GM12864 (cell line): ENCODE measurements at places on chromosomes 5 and 9.

DNA sequence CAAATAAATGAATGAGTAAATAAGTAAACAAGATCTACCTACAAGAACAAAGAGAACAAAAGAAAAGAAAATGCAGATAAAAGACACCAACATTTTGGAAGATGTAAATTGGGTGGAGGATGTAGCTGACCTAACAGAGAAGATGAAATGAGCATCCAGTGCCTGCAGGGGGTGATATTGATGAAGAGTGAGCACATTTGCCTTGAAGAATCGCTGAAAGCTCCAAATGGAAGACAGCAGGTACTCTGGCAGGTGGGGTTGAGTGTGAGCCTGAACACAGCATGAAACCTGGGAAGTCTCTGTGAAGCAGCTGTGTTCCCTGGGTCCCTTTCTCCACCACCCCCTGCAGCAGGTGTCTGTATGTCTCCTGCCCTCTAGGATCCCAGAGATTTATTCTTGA, 125.6 kb downstream of the NXNL2 start:
- no peak for DNase-seq

- no peak for DNase-seq
Observed at GRCh38 chr5:35743644-35744043, 113.0 kb upstream of the IL7R start.

GRCh38 chr9:98083566-98084183, 27.1 kb downstream of the NANS start:
- DNase-seq: no peak

- no peak for DNase-seq
Observed at GRCh38 chr5:75460532-75460931, 50.9 kb downstream of the CERT1 start.

GRCh38 chr9:134795446-134795845, 85.2 kb upstream of the FCN2 start:
- no peak for DNase-seq

- DNase-seq: no peak
Observed at GRCh38 chr5:417301-418161, 25.4 kb upstream of the EXOC3 start.

GRCh38 chr5:135703016-135703550, 124.3 kb upstream of the CXCL14 start:
- DNase-seq: no peak

- no peak for DNase-seq
Observed at GRCh38 chr9:15513335-15513734, 2.6 kb upstream of the PSIP1 start.

DNA sequence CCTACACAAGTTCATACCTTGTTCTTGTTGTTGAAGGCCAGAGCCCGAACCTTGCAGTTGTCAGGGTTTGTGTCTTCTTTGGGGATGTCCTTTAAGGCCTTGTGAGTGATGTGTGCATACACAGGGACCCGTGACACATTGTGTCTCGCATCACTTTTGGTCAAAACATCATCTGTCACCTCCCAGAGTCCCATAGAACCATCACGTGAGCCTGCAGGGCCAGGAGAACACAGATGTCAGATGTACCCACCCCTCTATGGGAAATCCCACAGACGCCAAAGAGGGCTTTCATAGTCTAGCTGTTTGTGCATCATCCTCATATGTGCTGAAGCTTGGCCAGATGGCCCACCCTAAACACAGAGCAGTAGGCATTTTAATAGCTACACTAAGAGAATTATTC, 28.2 kb downstream of the DCAF12 start:
- no peak for DNase-seq

DNA sequence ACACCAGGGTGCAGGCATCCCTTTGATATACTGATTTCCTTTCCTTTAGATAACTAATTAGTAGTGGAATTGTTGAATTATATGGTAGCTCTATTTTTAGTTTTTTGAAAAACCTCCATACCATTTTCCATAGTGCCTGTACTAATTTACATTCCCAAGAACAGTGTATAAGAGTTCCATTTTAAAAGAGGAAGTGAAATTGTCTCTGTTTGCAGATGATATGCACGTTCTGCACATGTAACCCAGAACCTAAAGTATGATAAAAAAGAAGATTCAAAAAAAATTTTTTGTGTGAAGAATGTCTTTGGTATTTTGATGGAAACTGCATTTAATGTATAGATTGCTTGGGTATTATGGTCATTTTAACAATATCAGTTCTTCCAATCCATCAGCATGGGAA, 424.0 kb upstream of the CCNH start:
- DNase-seq: no peak

GRCh38 chr5:117759849-117760499, 1185.4 kb upstream of the SEMA6A start:
- no peak for DNase-seq

- no peak for DNase-seq
Observed at GRCh38 chr9:5843794-5844471, 11.0 kb upstream of the ERMP1 start.

GRCh38 chr5:149636861-149637246, 55.6 kb downstream of the ARHGEF37 start:
- no peak for DNase-seq

DNA sequence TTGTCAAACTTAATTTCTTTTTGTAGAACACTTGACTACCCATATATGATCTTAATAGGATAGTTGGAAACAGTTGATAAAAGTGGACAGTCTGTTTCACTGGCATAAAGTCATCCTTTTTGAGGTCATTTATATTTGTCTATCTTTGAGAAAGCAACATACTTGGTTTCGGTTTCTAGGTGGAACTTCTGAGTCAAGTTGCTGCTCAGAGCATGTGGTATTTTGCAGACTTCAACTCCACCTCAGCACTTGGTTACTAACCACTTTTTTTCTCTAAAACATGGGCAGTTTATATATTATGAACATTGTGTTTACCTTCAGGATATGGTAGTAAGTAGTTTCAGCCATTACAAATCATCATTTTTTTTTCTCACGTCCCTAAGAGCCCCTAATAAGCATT, 1749.0 kb upstream of the C9orf72 start:
- DNase-seq: no peak

DNA sequence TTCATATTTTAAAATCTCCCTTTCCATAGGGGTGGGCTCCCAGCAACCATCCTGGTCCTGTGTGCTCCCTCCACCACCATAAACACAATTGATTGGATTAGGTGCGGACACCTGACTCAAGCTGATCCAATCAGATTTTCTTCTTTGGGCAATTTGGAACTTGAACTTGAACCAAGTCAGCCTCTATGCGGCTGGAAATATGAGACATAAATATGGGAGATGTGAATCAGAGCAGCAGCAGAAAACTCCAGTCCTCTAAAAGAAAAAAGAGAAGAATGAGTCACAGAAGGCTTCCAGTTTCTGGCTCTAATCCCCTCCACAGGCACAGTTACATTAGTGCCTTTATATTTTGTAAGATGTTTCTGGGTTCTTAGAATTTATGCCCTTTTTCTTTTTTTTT, 306.6 kb downstream of the MLLT3 start:
- no peak for DNase-seq

GRCh38 chr5:77990020-77990419, 213.9 kb upstream of the TBCA start:
- no peak for DNase-seq

GRCh38 chr9:621201-621855, 220.2 kb upstream of the DMRT1 start:
- no peak for DNase-seq

DNA sequence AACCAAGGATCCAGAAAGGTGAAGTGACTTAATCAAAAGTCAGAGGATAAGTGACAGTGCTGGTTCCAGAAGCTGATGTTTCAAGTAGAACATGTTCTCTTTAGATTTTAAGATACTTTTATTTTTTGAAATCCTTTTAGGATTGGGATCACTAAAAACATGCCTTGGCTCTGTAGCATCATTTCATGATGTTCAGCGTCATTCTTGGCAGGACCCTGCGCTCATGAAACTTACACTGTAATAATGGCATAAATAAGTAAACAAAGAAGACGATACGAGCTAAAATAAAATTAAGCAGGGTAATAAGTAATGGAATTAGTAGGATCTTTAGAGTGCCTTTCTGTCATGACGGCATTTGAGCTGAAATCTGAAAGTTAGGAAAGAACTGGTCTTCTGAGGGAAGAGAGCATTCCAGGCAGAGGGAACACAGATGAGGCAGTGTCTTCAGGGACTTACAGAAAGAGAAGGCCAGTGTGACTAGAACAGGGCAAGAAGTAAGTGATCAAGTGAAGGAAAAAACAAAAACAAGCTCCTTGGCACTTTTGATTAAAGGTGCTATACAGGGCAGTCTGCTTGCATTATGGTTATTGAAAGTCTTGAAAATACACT, 19.9 kb downstream of the CTNNA1 start:
- DNase-seq: no peak

GRCh38 chr9:88280816-88281382, 107.3 kb upstream of the SPIN1 start:
- no peak for DNase-seq

GRCh38 chr5:154483654-154484392, 5.8 kb upstream of the HAND1 start:
- DNase-seq: no peak

- no peak for DNase-seq
Observed at GRCh38 chr5:112570708-112571444, 151.8 kb upstream of the EPB41L4A start.

DNA sequence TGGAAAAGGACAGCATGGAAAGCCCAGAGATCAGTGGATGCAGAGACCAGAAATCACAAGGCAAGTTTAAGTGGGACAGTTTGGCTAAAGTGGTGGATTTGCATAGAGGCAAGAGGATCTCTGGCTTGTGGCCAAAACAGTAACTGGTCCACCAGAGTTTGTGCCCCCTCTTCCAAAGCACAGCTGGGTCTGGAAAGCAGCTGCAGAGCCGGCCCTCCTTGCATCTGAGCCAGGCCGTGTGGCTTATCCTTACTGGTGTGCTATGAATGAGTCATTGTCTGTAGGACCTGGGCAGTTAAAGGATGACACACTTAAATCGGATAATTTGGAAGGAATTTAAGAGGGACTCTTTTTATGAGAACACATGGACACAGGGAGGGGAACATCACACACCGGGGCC, 146.6 kb downstream of the PIP5K1B start:
- no peak for DNase-seq

DNA sequence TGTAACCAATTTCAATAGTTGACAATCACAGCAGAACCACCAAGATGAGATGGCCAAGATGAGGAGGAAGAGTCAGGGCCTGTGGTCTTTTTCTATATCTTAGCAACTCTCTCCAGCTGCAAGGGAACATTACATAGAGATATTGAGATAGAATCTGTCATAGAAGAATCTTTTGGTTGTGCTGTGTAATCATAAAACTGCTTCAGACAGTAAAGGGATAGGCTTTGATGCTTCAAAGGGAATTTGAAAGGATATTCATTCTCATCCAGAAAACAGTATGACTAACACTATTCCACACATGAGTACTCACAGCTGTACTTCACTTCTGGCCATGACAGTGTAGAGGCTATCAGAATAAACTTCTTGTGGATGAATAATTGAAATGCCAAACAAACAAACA, 145.9 kb downstream of the YIPF5 start:
- no peak for DNase-seq

DNA sequence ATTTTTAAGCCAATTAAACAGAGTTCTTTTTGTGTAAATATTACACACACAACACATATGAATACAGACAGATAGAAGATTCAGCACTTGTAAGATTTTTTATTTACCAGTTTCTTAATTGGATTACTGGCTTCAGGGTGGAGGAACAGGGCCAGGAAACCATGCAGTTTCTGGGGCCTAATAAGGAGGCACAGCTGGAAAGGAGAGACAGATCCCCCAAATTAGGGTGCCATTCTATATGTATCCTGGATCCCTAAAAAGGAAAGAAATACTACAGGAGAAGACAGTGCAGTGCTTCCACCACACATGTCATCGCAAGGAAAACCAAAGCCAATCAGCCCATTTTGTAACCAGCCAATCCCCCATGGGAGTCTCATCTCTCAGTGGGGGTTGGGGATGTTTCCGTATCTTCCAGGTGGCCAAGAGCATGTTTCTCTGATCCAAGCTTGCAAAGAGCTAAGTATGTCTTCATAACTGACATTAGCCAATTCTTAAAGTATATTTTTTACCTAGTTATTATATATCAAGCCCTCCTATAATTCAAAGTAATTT, 15.8 kb upstream of the ABO start:
- no peak for DNase-seq

DNA sequence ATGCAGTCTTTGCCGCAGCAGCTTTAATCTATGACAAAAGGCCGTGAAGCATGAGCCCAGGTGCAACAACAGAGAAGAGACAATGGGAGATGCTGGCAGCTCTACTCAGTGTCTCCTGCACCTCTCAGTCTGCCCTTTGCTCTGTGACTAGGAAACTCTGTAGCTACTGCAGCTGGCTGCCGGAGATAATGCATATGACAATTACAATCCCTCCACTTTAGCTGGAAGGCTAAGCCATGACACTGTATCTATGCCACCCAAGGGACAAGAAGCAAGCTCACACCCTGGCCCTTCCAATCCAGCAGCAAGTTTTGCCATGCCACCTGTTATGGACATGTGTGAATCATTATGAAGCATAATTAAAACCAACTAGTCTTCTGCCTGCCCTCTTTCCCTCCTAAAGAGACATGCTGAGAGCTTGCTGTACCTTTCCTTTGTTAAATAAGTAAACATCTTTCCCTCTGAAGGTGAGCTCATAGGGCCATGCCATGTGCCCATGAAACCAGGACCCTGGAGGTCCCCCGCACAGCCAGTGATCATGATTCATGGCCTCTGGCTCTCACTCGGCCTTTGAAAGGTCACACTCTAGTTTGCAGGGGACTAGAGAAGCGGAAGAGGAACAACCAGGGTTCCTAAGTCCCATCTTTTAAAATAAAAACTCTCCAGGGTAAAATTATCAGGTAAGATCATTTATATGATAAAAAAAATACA, 219.4 kb downstream of the SPOCK1 start:
- no peak for DNase-seq

DNA sequence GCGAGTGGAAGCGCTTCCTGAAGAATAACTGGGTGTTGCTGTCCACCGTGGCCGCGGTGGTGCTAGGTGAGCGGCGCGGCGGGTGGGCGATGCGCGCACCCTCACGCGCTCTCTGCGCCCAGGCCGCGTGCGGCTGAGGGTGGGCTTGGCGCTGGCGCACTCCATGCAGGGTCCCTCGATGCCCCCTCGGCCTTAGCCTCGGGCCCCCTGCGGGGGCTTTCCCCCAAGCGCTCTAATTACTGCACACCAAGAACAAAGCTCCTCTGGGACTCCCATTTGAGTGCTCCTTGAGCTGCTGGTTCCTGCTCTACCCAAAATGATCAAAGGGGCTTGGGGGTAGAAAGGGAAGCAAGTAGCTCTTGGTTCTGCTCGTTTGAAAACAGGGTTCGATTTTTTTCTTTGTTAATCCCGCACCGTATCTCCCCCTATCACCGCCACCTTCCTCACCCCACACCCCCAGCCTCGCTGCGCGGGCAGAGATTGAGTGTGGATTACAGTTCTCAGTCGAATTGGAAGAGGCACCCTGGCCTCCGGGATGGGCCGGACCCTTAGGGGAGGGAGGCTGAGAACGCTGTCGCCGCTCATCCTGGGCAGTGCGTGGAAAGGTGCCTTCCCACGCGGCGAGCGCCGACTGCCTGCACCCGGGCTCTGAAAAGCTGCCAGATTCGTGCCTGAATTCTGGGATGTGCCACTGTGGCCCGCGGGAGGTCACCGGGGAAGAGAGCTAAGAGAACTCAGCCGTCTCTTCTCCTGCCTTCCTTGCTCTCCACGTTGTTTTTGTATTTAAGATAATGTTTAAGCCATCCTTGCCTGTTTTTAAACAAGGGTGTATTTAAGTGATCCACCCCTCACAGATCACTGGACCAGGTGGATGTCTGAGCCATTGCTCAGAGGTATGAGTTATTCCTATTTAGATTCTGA, 697 bp downstream of the SLC1A1 start:
- DNase-seq: no peak
